ENCODE measurements at places on chromosomes 1 and 21.

GRCh38 chr1:3139451-3139852 is 70.4 kb downstream of the PRDM16 start:
- no peak overlapping the region for H3K4me3 ChIP-seq
- H3K4me1 ChIP-seq, result no peaks in the 10 kb centered on the region

DNA sequence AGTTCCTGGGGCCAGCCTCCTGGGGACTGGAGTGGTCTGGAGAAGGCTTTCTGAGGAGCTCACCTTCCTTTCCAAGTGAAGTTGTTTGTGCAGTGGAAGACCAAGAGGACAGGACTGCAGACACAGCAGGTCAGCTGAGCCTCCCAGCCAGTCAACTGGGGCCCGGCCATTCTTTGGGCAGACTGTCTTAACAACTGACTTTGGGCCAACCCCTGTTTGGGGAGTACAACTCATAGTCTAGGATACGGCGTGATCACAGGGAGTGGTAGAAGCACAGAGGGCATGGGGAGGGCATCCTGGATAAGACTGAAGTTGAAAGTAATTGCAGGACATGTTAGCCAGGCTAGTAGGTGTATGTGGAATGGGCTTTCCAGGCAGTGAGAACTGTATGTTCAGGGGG is 50.3 kb downstream of the PGM1 start:
- no peak overlapping the region for H3K27ac ChIP-seq
- H3K27me3 ChIP-seq, result no peaks in the 10 kb centered on the region
- H3K4me3 ChIP-seq, result no peak overlapping the region
- no peaks in the 10 kb centered on the region for H3K4me1 ChIP-seq

- H3K27me3 ChIP-seq, result no peaks in the 10 kb centered on the region
- peaks cover 71% of the 10 kb centered on the region for H3K4me1 ChIP-seq
- peak; percentile 36 for DNase-seq
- peak overlapping the region; percentile 90 for H3K4me3 ChIP-seq
Measured at GRCh38 chr1:160708801-160709200, 2.8 kb downstream of the CD48 start.

DNA sequence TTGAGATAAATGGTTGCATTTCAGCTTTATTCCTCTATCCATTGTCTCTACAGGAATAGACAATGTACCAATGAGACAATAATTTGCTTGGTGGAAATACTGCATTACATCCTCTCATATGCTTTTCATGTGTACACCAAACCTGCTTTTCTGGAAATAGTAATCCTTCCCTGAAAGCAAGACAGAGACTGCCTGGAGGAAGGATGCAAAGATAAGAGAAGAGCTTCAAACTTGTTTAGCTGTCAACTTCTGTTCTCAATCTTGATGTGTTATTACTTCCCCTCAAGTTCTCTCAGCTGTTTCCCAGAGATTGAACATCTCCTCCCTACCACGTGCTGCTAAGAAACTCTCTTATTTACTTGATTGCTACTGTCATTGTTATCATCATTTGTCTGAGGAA is 1125.4 kb upstream of the TMPRSS15 start:
- no peak overlapping the region for H3K27ac ChIP-seq
- DNase-seq, result no peak
- no peaks in the 10 kb centered on the region for H3K27me3 ChIP-seq
- H3K36me3 ChIP-seq, result no peaks in the 10 kb centered on the region
- no peaks in the 10 kb centered on the region for H3K4me1 ChIP-seq

GRCh38 chr1:116064616-116065015 is 46.6 kb upstream of the MAB21L3 start:
- H3K4me3 ChIP-seq, result no peak overlapping the region
- no peaks in the 10 kb centered on the region for H3K4me1 ChIP-seq
- no peak overlapping the region for H3K27ac ChIP-seq
- DNase-seq, result no peak

GRCh38 chr21:42037516-42037915 is 27.4 kb upstream of the ZBTB21 start:
- DNase-seq, result no peak
- H3K27me3 ChIP-seq, result no peaks in the 10 kb centered on the region
- no peaks in the 10 kb centered on the region for H3K36me3 ChIP-seq

DNA sequence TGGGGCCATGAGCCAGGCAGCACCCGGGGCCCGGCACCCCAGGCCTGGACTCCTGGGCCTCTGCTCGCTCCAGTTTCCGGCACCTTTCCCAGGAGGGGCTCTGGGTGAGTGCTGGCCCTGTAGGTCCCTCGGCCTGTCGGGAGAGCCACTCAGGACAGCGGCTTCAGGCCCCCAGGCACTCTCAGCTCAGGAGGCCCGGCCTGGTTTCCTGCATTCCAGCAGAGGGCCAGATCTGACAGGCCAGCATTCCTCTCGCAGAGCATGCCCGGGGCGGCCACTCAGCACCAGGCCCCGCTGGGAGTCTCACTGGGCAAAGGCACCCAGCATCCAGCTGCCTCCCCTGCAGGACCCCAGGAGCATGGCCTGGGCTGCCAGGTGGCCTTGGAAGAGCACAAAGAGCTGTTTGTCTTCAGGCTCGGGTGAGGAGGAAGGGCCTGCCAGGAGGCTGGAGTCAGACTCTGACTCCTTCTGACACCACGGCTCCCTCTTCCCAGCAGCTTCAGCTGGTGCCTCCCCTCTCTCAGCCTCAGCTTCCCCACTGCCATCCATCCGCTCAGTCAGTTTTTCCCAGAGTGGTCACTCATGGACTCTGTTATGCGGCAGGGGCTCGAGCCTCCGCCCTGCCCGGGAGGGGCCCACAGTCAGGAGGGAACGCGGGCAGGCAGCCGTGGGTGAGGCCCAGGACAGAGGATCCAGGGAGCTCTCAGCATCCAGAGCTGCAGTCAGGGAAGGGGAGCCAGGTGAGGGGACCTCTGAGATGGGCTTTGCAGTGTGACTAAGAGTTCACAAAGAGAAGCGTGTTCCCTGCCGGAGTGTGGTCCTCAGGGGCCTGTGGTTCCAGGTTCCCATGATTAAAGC is 51.7 kb downstream of the WNT9A start:
- no peak for DNase-seq
- H3K4me3 ChIP-seq, result no peak overlapping the region
- H3K27me3 ChIP-seq, result no peaks in the 10 kb centered on the region

DNA sequence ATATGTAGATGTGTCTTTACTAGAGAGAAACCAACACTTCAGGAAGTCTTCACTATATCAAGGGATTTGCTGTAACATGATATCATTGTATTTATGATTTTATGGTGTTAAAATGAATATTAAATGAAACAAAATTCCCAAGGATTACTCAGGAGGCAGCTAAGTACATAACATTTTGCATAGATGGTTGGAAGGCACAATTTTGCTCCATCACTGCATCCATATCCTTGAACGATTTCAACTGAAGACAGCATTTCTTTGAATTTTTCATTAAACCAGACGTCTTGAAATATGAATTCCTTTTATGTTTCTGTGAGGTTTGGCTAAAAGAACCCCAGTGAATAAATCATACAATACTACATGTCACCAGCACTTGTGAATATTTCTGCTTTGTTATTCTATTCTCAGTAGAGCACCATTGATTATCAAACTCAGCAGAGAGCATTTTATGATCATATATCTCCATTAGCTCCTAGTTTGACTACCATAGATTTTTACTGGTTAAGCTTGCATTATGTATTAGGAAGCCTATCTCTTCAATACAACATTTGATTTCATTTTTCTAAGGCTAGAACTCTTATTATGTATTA is 37.3 kb downstream of the SPATA17 start:
- H3K4me1 ChIP-seq, result no peaks in the 10 kb centered on the region
- no peaks in the 10 kb centered on the region for H3K27me3 ChIP-seq
- H3K4me3 ChIP-seq, result no peak overlapping the region
- no peaks in the 10 kb centered on the region for H3K36me3 ChIP-seq
- H3K27ac ChIP-seq, result no peak overlapping the region
- no peak for DNase-seq

DNA sequence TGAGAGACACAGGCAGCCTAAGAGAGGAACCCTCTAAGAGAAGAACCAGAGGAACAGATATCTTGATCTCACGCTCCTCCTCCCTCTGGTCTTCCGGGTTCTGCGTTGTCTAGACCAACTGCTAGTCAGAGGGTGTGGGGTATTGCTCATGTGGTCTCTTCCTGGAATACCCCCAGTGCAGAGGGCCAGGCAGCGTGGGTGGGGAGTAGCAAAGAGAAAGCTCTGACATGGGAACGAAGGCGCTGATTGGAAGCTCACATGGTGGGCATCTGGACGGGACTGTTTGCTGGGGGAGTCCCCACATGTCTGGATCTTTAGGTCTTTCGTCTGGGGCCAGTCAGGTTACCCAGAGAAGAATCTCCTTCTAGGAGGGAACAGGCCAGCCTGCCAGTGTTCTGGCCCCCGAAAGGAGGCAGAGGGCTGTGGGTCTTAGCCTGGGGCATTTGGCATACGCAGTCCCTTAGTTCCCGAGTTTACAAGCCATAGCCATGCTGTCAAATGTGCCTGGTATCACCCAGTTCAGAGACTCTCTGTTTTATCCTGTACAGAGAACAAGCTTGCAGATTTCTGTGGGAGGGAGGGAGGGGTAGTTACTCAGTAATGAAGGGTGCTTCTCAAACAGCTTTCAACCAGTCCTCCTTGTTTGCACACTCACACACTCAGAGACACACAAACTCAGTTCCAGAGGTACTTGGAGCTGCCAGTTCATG is 18.3 kb upstream of the IL6R start:
- no peaks in the 10 kb centered on the region for H3K27me3 ChIP-seq
- no peaks in the 10 kb centered on the region for H3K36me3 ChIP-seq
- H3K4me3 ChIP-seq, result peak overlapping the region; percentile 57
- DNase-seq, result peak; percentile 81
- H3K4me1 ChIP-seq, result peaks cover 26% of the 10 kb centered on the region

DNA sequence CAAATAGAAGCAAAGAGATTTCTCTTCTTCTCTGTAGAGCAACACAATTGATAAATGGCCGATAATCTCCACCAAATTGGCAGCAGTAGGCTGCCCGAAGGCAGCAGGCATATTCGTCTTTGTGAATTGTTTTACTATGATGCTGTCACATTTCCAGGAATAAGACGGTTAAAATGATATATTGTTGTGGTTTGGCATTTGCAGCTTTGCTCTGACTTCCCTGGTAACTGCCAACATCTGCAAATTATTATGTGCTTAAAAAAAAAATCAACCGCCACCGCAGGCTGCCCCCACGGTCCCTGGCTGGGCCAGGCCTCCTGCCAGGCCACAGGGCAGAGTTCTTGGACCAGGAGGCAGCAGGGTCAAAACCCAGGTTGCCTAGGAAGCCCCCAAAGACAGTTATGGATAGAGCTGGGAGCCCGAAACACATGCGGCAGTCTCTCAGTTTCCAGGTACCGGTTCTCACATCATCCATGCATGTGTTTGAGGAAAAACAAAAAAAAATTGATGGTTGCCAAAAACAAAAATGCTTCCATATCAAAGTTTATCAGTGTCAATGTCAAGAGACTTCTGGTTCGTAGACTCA is 179.3 kb downstream of the ETS2 start:
- no peaks in the 10 kb centered on the region for H3K36me3 ChIP-seq
- peaks cover 10% of the 10 kb centered on the region for H3K27me3 ChIP-seq
- no peak for DNase-seq
- no peak overlapping the region for H3K27ac ChIP-seq
- H3K4me3 ChIP-seq, result no peak overlapping the region
- no peaks in the 10 kb centered on the region for H3K4me1 ChIP-seq

- no peak for DNase-seq
- H3K4me3 ChIP-seq, result no peak overlapping the region
- H3K27ac ChIP-seq, result no peak overlapping the region
- H3K4me1 ChIP-seq, result no peaks in the 10 kb centered on the region
Measured at GRCh38 chr1:184199438-184200085, 148.0 kb downstream of the TSEN15 start.

- no peak overlapping the region for H3K4me3 ChIP-seq
- H3K36me3 ChIP-seq, result peaks cover 8% of the 10 kb centered on the region
- peak; percentile 82 for DNase-seq
- H3K27ac ChIP-seq, result peak overlapping the region; percentile 53
Measured at GRCh38 chr1:153805042-153805745, 30.0 kb downstream of the SLC27A3 start.

DNA sequence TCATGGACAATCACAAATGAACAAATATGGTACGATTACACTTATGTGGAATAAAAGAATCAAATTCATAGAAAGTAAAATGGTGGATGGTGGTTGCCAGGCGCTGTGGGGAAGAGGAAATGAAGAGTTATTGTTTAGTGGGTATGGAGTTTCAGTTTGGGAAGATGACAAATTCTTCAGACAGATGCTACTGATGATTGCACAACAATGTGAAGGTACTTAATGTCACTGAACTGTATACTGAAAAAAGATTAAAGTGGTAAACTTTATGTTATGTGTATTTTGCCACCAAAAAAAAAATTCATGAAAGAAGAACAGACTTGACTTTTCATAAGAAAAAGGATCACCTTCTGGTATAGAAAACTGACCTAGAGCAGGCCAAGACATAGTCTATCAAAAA is 745.6 kb upstream of the CXADR start:
- no peaks in the 10 kb centered on the region for H3K36me3 ChIP-seq
- no peaks in the 10 kb centered on the region for H3K27me3 ChIP-seq
- DNase-seq, result no peak
- H3K27ac ChIP-seq, result no peak overlapping the region
- no peaks in the 10 kb centered on the region for H3K4me1 ChIP-seq

GRCh38 chr1:943545-944340 is 15.3 kb downstream of the NOC2L start:
- H3K27me3 ChIP-seq, result peaks cover 11% of the 10 kb centered on the region
- H3K36me3 ChIP-seq, result no peaks in the 10 kb centered on the region
- H3K27ac ChIP-seq, result no peak overlapping the region
- DNase-seq, result no peak
- H3K4me1 ChIP-seq, result peaks cover 18% of the 10 kb centered on the region

GRCh38 chr1:147850737-147851136 is 51.9 kb upstream of the GJA8 start:
- H3K27me3 ChIP-seq, result no peaks in the 10 kb centered on the region
- H3K27ac ChIP-seq, result no peak overlapping the region
- H3K4me3 ChIP-seq, result no peak overlapping the region
- DNase-seq, result no peak
- H3K36me3 ChIP-seq, result no peaks in the 10 kb centered on the region
- no peaks in the 10 kb centered on the region for H3K4me1 ChIP-seq

- H3K27me3 ChIP-seq, result no peaks in the 10 kb centered on the region
- no peaks in the 10 kb centered on the region for H3K4me1 ChIP-seq
- DNase-seq, result no peak
- H3K4me3 ChIP-seq, result no peak overlapping the region
- no peaks in the 10 kb centered on the region for H3K36me3 ChIP-seq
Measured at GRCh38 chr1:113530021-113530420, 139.7 kb downstream of the MAGI3 start.

DNA sequence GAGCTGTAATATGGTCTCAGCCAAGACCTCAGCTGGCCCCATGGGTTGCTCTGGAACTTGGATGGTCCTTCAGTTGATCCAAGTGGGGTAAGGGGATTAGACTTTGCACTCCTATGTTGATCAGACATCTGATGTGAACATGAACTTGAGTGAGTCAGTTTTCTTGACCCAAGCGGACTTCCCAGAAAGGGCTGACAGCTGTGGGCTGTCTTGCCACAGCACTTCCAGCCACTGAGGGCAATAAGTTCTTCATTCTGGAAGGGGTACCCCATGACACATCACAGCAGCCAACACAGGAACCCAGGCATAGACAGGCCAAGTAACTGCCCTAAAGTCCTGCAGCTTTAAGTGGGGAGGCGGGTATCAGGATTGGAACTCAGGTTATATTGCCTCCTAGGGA is 93.9 kb upstream of the USP24 start:
- no peak overlapping the region for H3K4me3 ChIP-seq
- H3K27ac ChIP-seq, result no peak overlapping the region
- H3K27me3 ChIP-seq, result no peaks in the 10 kb centered on the region
- no peaks in the 10 kb centered on the region for H3K4me1 ChIP-seq
- no peaks in the 10 kb centered on the region for H3K36me3 ChIP-seq
- DNase-seq, result no peak

- H3K27ac ChIP-seq, result no peak overlapping the region
- H3K36me3 ChIP-seq, result no peaks in the 10 kb centered on the region
- DNase-seq, result no peak
- no peak overlapping the region for H3K4me3 ChIP-seq
- no peaks in the 10 kb centered on the region for H3K27me3 ChIP-seq
- H3K4me1 ChIP-seq, result peaks cover 11% of the 10 kb centered on the region
Measured at GRCh38 chr1:38529946-38530345, 329.6 kb downstream of the RRAGC start.
